Fibroblast of skin of back (primary cell): ENCODE measurements at places on chromosomes 7 and 10.

DNA sequence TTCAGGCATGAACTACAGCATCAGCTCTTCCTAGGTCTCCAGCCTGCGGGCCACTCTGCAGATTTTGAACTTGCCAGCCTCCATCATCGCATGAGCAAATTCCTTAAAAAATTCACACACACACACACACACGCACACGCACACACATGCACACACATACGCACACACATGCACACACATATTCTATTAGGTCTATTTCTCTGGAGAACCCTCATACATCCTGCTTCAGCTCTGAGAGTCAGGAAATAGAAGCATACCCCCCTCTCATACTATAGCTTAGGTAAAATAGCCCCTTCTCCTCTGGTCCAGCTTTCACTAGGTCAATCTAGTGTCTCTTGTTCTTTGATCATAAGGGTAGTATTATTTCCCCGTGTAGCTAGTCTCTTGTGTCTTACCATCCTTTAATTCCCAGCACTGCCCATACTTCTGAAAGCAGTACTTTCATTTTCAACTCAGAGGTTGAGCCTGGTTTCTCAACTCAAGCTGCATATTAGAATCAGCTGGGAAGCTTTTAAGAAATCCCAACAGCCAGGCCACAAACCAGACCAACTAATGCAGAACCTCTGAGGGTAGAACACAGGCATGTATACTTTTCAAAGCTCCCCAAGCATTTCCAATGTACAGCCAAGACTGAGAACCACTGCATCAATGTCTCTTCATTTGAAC, 30.9 kb upstream of the ITGB8 start:
- DNase-seq, result no peak

- DNase-seq, result no peak
These were observed 32.4 kb downstream of the BTBD16 start for GRCh38 chr10:122303271-122304053.

GRCh38 chr7:21550821-21551531, 8.1 kb downstream of the DNAH11 start:
- DNase-seq, result no peak

DNA sequence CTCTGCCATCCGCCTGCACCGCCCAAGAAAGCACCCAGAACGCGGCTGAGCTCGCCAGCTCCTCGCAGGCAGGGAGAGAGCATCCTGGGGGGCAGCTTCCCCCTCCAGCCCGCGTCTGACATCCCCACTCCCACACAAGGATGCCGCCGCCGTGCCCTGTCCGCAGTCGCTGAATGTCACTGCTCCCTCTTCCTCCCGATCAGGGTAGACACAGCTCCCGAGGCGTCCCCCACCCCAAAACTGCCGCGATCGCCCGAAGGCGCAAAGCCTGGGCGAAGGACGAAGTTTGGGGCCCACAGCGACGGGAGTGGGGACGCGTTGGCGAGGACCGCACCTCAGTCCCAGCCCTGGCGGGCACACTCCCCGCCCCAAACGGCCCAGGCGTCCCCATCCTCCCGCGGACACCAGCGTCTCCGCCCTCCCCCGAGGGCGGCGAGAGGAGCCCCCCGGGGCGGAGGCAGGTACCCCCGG, 1.5 kb upstream of the KAT6B start:
- peak; percentile 29 for DNase-seq

DNA sequence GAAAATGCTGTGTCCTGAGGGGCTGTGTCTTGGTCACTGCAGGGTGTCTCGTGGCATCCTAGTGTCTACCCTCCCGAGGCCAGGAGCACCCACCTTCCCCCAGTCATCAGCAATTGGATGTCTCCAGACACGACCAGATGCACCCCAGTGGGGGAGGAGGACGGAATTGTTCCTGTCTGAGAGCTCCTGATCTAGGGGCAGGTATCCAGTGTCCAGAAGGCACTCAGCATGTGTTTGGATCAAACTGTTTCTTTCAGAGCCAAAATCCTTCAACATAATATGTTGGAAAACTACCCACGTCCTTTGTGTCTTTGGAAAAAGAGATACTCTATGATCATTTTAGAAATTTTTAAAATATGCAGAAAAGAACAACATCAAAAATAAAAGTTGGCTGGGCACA, 16.9 kb downstream of the PRKRIP1 start:
- no peak for DNase-seq

- peak; percentile 52 for DNase-seq
These were observed 49.5 kb downstream of the ASAH2B start for GRCh38 chr10:50788951-50789945.

DNA sequence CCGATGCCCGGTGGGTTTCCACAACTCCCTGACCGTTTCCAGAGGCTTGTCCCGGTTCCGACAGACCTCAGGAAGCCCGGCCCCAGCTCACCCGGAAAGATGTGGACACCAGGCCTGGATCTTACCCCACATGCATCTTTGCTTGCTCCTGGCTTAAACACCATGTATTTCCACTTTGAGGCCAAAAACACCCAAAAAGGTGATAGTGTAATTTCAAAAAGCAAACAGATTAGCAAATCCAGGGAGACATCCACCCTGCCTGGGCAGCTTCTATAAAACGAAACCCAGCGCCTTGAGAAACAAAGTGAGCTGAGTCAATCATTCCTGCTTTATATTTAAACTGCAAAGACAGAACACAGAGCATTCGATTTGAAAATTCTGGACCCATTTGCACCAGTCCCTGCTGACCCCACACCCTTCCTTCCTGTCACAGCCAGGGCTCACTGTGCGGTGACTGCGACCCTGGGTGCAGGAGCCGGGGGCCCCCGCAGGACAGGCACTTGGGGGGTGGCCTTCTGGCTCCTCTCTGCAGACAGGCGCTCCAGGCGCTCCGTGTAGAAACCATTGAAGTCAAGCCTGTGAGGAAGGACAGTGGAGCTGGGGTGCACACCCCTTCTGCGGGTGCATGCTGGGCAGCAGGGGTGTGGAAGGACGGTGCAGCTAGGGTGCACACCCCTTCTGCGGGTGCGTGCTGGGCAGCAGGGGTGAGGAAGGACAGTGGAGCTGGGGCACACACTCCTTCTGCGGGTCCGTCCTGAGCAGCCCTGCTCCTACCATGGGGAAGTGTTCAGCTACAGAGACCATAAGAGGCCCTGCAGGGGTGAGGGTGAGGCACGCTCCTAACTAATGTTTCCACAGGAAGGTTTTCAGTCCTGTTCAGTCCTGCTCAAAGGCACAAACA, 2.9 kb upstream of the ADAM8 start:
- DNase-seq, result no peak

GRCh38 chr10:66836057-66836456, 89.8 kb upstream of the LRRTM3 start:
- DNase-seq, result peak; percentile 90

DNA sequence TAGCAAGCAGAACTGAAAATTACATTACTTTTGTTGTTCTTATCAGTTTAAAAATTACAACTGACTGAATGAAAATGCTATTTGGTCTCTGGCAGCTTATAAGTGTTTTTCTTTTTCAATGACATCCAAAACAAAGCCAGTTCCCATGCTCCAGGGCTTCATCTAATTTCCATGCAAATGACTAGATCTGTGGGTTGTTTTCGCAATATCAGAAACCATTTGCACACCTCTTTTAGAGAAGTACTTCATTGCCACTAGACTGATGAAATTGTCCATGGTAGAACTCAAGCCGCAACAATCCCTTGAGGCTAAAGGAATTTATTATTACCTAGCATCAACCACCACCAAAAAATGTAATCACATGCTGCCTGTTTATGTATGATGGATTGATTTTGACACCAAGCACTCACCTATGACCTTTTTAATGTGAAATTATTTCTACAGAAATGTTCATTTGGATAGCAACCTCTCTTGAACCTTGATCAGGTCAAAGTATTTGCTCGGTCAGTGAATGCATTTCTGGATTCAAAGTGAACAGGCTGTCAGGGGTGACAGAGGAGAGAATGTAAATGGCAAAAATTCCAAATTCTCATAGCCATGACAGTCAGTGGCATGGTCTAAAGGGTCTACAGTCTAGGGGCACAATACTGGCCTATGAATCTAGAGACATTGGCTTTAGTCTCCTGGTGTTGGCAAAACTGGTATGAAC, 769.3 kb downstream of the SORCS1 start:
- no peak for DNase-seq

DNA sequence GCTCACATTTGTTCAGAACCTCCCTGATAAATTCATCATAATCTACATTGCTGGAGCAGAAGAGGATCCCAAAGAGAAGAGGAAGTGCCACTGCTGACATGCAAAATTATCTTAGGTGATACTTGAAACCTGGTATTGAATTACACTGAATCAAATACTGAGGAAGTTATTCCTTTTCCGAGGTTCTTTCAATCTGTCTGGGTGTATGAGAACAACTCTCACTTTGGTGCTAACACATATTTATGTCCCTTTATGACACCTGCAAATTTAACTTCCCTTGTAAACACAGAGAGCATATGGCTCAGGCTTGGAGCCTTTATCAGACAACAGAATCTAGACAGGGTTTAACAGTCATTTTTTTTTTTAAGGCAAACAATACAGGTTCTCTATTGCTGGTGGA, 131.4 kb downstream of the SRPK2 start:
- DNase-seq, result no peak

GRCh38 chr10:32771217-32771616, 186.8 kb downstream of the ITGB1 start:
- no peak for DNase-seq

- peak; percentile 62 for DNase-seq
These were observed 34.1 kb downstream of the EGFR start for GRCh38 chr7:55052741-55053427.

DNA sequence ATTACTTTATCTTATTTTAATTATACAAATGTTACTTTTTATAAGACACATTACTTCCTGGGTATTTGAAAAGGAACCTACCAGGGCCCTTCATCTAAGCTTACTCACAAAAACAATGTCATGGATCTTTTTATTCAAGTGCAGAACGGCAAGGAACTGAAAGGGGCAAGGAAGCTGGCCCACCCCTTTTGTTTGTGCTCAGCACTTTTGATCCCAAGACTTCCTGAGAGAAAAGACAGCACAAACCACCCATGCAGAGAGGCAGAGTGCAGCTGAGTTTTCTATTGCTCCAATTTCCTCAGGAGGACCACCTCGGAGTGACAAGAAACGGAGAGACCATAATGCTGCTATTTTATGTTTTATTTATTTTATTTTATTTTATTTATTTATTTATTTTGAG, 232.0 kb upstream of the NRP1 start:
- no peak for DNase-seq

DNA sequence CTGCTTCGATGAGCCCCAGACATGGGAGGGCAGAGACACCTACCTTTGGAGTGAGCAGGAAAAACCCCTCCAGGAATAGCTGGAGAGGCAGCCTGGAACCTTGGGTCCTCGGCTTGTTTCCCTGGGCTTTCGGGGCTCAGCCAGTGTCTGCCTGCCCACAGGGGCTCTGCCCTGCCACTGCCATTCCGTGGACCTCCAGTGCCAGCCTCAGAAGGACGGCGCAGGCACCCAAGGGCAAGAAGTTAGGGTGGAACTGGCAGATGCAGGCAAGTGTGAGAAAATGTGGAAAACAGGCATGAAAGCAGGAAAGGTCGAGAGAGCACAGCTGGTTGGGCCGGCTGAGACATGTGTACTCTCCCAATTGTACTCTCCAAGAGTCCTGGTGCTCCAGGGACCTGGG, 281.5 kb downstream of the GRID1 start:
- DNase-seq, result no peak

DNA sequence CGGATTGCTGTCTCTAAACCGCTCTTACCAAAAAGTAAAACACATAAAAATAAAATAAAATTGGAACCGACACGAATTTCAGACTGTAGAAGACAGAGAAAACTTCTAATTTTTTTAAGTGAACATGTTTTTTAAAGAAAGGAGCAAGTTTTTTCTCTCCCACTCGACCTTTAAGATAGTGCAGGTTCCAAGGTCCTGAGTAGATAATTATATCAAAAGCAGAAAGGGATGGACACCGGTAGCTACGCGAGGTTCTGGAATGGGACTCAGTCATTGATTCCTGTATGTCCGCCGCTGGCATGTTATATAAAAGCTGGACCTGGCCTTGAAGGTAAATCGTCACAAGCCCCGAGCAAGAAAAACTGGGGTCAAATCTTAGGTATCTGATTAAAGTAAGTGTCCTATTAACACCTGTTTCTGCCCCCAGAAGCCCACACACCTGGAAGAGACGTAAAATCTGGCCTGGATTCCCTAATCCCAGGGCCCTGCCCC, 462 bp upstream of the CISD1 start:
- no peak for DNase-seq

GRCh38 chr10:56012101-56012500, 349.0 kb downstream of the ZWINT start:
- no peak for DNase-seq

DNA sequence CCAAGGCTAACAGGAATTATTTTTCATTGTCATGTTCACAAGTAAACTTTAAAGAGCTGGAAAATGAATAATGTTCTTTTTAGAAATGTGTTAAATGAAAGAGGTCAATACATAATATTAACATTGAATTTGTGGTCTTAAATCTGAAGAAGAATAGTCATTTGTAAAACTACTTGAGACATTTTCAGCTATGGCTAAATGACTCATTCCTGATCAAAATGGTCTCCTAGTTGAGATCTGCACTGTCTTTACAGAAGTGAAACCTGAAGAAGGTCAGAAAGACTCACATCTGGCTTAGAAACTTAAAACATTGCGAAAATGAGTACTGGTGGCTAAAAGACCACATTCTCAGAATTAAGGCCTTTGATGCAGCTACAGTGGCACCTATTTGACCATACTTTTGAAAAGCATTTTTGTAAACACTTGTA, 5.9 kb downstream of the PIK3CG start:
- DNase-seq, result no peak

GRCh38 chr10:6578795-6579182, 1.3 kb downstream of the PRKCQ start:
- no peak for DNase-seq

- no peak for DNase-seq
These were observed 147.9 kb upstream of the MYO3A start for GRCh38 chr10:25786161-25786560.

- DNase-seq, result no peak
These were observed 284.8 kb upstream of the FZD8 start for GRCh38 chr10:35926846-35927245.

- peak; percentile 19 for DNase-seq
These were observed 220.3 kb upstream of the STK17A start for GRCh38 chr7:43362652-43363034.

GRCh38 chr10:98269435-98269912, 1.5 kb upstream of the LOXL4 start:
- peak; percentile 92 for DNase-seq

GRCh38 chr10:102235598-102235920, 5.8 kb downstream of the PITX3 start:
- no peak for DNase-seq

- no peak for DNase-seq
These were observed 1.4 kb downstream of the KCNH2 start for GRCh38 chr7:150976529-150977381.

DNA sequence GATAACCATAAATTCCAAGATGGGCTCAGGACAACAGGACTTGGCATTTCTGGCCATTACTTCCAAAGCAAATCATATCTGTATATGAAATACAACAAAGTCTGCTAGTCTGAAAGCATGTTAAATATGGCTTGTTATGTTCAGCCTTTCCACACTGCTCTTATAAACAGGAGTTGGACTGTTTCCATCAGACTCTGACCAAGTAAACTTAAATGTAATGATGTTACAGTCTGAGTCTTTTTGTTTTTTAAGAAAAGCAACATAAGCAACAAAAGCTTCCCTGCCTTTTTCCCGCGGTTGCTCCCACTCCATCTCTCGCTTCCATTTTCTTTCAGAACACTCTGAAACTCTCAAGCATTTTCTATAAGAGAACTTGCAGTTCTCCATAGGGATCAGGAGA, 8.1 kb upstream of the CDCA7L start:
- DNase-seq, result no peak
